ENCODE measurements at places on chromosomes 1 and 21.

DNA sequence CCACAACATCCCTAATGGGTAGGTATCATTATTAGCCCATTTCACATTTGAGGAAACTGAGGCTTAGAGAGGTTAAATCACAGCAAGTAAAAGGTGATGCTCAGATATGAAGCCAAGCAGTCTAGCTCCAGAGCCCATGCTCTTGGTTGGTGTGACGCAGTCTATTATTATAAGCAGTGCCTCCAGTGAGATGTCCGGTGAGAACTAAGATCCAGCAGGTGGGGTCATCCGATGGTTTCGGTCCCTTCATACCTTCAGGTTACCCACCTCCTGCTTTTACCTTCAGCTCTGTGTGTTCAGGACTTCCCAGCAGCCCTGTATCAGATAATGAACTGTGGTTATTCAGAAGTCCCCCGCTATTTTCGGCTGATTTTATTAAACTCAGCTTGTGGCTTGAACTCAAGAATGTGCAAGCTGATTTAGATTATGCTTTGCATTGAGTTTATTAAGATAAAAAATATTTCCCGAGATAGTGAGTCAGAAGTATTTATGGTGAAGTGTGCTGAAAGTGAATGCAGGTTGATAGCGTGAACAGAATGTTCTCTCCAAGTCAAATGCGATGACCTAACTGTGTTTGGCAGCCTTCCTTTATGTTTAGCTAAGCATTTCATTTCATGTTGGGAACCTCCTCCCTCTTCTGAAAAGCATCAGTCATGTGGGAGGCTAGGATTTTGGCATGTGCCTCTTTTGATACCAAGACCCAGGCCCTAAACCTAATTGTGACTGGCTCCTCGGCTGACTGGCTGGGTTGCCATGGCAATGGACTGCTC, 160.9 kb upstream of the UBE2U start:
- no peak for DNase-seq

- DNase-seq = no peak
Observed at GRCh38 chr1:118395430-118395991, 210.5 kb upstream of the SPAG17 start.

- no peak for DNase-seq
Observed at GRCh38 chr1:32766328-32766972, 50.7 kb downstream of the YARS1 start.

- DNase-seq = no peak
Observed at GRCh38 chr1:76857138-76857537, 10.1 kb upstream of the ST6GALNAC5 start.

GRCh38 chr21:45270306-45270821, 17.3 kb downstream of the POFUT2 start:
- DNase-seq = peak; percentile 42

Measured in DMS53 (cell line).